Renal pelvis (tissue), 12 donors: ENCODE measurements at places on chromosomes 12 and 14.

- no peak for DNase-seq
These were observed 770.5 kb downstream of the MED13L start for GRCh38 chr12:115506822-115507559.

DNA sequence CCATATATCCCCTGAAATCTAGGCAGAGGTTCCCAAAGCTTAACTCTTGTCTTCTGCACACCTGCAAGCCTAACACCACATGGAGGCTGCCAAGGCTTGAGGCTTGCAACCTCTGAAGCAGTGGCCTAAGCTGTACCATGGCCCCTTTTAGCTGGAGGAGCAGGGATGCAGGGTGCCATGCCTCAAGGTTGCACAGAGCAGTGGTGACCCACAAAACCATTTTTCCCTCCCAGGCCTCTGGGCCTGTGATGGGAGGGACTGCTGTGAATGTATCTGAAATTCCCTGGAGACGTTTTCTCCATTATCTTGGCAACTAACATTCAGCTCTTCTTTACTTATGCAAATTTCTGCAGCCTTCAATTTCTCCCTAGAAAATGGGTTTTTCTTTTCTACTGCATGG is 210.0 kb upstream of the KITLG start:
- DNase-seq = no peak

- DNase-seq = no peak
These were observed 68.1 kb downstream of the ITPK1 start for GRCh38 chr14:93047661-93048060.

DNA sequence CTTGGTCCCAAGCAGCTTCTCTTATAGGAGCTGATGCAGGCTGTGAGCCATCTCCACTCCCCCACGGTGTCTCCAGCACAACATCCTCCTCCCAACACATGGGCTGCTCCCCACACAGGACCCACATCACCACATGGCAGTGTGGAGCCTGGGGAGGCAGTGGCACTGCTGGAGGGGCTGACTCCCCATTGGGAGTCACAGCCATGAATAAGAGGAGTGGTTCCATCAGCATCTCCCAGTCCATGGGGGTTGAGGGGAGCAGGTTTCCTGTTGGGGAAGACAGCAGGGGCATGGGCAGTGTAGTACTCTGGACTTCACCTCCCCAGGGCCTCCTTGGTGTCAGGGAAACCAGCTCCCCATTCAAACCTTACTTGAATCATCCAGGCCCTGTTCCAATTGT is 40.5 kb upstream of the OXA1L start:
- no peak for DNase-seq

- DNase-seq = no peak
These were observed 187.3 kb downstream of the CHST11 start for GRCh38 chr12:104643819-104644669.

- DNase-seq = no peak
These were observed 54.1 kb downstream of the BEGAIN start for GRCh38 chr14:100532906-100533655.

GRCh38 chr12:87795555-87795954 is 233.6 kb downstream of the C12orf50 start:
- DNase-seq = no peak

- peak; percentile 78 for DNase-seq
These were observed 49.0 kb downstream of the MSRB3 start for GRCh38 chr12:65327207-65328076.

DNA sequence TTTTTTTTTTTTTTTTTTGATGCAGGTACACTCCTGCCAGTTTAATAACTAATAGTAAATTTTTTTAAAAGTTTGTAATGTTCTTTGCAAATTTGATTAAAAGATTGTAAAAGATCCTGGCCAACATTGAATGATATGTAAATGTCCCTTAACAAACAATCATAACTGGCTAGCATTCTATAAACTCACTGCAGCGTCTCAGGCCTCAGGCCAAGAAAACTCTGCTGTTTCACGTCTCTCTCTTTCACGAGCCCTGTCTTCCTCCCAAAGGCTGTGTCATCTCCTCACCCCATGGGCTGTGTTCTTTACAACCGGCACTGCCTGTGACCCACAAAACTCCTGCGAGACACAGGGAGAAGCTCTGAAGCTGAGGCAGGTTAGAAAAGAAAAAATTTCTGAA is 103.3 kb downstream of the NUAK1 start:
- no peak for DNase-seq

- no peak for DNase-seq
These were observed 15.0 kb upstream of the NT5DC3 start for GRCh38 chr12:103855896-103856657.

DNA sequence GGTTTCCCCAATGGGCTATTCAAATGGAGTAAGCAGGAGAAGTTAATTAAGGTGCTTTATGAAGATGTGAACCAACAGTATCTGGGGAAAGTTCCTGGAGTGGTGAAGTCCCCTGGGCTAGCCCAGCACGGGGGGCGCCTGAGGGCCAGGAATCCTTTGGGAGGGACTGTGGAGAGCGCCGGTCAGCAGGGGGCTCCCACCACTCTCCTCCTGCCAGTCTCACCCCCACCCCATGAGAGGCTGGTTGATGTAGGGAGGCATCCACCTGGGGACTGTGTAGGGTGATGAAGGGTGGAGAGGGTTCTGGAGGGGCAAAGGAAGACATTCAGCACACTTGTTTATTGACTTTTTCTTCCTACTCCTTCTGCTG is 4.4 kb downstream of the CEBPE start:
- DNase-seq = no peak

GRCh38 chr12:105858981-105859710 is 279.6 kb downstream of the NUAK1 start:
- no peak for DNase-seq

GRCh38 chr12:74889563-74890236 is 319.9 kb downstream of the KCNC2 start:
- DNase-seq = no peak
